ENCODE measurements at places on chromosomes 2 and 18.

GRCh38 chr2:178109813-178110212 is 2.4 kb upstream of the RBM45 start:
- DNase-seq, result no peak

- DNase-seq, result no peak
Observed at GRCh38 chr2:71811726-71812125, 335.9 kb downstream of the CYP26B1 start.

GRCh38 chr2:136310797-136311603 is 193.1 kb upstream of the CXCR4 start:
- DNase-seq, result no peak

DNA sequence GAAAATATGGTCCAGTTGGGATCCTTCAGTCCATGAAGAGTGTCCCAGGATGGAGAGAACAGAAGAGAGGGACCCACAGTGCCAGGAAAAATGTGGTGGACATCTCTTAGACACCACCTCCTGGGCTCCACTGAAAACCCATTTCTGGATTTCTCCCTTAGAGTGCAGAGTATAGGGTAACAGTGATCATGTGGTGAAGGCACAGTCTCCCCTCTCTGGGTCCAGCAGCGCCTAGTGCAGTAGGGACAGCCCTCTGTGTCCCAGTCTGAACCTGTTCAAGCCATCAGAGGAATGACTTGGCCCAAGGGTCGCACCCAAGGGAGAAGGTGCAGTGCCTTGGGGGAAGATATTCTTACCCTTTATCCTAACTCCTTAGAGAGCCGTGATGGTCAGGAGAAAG is 30.1 kb downstream of the TET3 start:
- no peak for DNase-seq

DNA sequence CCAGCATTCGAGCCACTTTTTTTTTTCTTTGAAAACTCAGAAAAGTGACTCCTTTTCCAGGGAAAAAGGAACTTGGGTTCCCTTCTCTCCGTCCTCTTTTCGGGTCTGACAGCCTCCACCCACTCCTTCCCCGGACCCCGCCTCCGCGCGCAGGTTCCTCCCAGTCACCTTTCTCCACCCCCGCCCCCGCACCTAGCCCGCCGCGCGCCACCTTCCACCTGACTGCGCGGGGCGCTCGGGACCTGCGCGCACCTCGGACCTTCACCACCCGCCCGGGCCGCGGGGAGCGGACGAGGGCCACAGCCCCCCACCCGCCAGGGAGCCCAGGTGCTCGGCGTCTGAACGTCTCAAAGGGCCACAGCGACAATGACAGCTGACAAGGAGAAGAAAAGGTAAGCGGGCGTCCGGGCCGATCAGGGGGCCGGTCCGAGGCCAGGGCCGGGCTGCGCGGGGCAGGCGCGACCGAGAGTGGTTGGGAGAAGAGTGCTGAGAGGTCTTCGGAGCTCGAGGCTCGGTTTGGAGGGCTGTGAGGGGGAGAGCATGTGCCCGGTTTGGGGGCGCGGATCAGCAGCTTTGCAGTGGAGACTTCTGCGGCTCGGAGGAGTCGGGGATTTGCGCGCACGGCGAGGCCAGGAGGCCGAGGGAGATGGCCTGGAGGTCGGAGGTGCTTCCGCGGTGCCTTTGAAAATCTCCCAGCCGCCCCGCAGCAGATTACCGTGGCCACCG is 502 bp downstream of the EPAS1 start:
- DNase-seq, result no peak

GRCh38 chr2:40224318-40224717 is 227.6 kb downstream of the SLC8A1 start:
- no peak for DNase-seq

- DNase-seq, result no peak
Observed at GRCh38 chr2:240956171-240956934, 42.1 kb upstream of the SNED1 start.

- DNase-seq, result no peak
Observed at GRCh38 chr2:12417786-12418185, 298.9 kb upstream of the TRIB2 start.

DNA sequence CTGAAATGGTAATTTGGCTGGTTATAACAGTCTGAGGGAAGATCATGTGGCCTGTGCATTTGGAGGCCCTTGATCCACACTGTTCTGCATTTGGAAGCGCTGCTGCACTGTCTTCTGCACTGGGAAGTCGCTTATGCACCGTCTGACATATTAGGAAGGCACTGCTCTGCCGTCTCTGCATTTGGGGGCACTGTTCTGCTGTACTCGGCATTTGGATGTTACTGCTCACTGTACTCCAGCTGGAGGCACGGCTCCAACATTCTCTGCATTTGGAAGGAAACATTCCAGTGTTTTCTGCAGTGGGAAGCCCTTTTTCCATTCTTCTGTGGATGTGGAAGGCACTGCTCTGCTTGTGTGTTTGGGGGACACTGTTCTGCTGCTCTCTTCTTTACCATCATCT is 9.6 kb upstream of the PROM2 start:
- DNase-seq, result peak; percentile 28

DNA sequence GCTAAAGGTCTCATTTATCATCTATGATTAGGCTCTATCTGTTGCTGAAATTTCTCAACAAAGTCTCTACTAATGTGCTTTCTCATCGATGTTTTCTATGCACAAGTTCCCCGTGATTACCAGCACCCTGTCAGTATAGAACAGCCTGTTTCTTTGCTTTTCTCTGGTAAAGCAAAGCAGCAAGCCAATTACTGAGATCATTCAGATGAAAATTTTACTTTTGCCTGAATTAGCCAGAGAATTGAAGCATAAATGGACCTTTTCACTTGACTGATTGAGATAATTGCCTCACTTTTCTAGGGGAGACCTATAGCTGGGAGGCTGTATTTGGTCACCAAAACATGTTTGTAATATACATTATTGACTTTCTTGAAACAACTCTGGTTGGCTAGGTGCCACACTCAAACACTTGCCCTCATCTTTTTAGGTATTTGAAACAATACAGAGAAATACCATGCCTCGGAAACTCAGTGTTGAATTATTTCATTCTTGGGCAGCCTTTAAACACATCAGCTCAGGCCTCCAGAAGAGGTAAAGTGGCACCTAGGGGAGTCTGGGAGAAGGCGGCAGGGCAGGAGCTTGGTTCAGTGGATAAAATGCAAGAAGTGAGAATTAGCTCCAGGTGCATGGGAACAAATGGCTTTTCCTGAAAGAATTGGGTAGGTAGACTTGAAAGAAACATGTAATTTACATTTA is 96.2 kb downstream of the GALNT3 start:
- DNase-seq, result no peak

GRCh38 chr2:217797661-217798069 is 205.1 kb downstream of the TNS1 start:
- DNase-seq, result no peak

DNA sequence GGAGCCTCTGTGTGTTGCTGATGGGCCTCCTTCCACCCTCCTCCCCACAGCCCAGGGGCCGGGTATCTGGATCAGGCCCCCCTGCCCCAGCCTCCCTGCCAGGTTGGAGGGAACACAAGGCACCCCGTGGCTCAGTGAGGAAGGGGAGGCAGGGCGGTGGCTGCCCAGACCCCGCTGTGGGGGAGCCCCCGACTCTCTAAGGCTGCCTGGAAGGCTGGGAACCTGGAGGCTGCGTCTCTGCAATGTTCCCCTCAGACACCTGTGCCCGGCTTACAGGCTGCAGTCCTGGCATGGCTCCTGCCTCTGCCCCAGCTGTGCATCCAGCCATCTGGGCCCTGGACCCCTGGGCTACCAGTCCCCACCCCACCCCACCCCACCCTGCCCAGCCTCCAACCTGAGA is 438 bp upstream of the MAB21L4 start:
- DNase-seq, result no peak

GRCh38 chr2:111938392-111938791 is 40.0 kb downstream of the MERTK start:
- no peak for DNase-seq

- DNase-seq, result no peak
Observed at GRCh38 chr2:7007488-7007845, 90.3 kb downstream of the RNF144A start.

DNA sequence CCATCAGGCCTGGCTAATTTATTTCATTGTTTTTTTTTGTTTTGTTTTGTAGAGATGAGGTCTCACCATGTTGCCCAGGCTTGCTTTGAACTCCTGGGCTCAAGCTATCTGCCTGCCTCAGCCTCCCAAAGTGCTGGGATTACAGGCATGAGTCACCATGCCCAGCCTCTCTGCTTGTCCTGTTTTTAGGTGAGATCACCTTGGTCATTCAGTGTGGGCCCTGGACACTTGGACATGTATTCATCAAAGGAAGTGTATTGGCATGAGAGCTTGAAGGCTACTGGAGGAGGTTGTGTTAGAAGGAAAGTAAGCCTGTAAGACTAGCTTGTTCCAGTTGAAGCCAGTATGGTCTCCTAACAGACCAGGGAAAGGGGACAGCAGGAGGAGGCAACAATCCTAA is 229.2 kb upstream of the RGPD4 start:
- no peak for DNase-seq

- DNase-seq, result no peak
Observed at GRCh38 chr2:173891315-173892037, 73.7 kb downstream of the SP3 start.

GRCh38 chr18:31723639-31723989 is 37.1 kb downstream of the SLC25A52 start:
- DNase-seq, result no peak

DNA sequence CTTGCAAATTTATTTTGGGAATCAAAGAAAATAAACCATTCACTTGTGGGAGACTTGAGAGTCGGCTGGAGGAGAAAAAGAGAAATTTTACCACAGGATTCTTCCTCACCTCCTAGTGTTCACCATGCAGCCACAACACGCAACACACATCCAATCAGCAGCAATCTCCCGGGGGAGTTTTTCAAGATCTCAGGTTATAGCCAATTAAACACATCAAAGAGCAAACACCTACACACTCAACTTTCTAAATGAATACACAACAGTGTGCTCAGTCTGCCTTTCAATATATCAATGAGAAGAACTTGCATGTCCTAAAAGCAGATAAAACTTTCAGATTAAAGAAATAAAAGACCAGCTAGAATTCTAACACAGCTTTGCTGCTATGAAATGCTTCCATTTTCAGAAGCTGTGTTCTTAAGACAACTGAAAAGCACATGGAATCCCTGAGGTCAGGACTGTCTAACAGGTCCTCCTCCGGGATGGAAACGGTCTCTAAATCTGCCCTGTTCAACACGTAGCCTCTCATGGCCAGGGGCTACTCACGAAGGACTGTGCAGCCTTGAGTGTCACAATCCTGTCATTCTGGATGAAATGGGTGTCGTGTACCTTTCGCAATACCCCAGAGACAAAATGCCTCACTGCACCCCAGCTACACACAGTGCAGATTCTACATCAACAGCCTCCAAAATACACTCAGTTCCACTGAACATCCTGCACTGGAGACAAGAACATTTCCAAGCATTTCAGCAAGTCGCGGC is 84.2 kb downstream of the ZNF516 start:
- no peak for DNase-seq

- DNase-seq, result no peak
Observed at GRCh38 chr18:63000839-63001238, 285.5 kb downstream of the PHLPP1 start.

DNA sequence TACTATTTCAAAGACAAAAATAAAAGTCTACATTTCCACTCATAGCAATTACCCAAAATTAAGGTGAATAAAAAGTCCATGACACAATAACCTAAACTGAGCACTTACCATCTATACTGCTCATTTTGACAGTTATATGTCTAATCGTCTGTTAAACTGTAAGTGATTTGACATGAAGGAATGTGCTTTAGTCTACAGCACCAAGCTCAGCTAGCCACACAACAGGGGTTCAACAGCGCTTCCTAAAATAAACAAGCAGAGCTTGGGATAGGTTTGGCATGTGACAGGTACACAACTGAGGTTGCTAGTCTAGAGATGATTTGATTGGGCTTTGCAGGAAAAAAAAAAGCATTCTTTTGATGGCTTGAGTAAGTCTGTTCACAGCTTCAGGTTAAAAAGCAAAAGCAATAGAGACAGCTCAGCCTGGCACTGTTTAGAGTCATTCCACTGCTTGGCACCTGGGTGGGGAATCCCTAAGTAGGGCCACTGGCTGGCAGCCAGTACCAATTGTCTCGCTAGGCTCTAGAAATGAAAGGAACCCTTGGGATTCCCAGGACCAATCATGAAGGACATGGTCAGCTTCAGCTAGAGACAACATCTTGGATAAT is 78.6 kb downstream of the BARD1 start:
- no peak for DNase-seq

GRCh38 chr2:66569321-66569851 is 134.5 kb downstream of the MEIS1 start:
- DNase-seq, result no peak

GRCh38 chr2:21836261-21836660 is 712.5 kb downstream of the TDRD15 start:
- no peak for DNase-seq

DNA sequence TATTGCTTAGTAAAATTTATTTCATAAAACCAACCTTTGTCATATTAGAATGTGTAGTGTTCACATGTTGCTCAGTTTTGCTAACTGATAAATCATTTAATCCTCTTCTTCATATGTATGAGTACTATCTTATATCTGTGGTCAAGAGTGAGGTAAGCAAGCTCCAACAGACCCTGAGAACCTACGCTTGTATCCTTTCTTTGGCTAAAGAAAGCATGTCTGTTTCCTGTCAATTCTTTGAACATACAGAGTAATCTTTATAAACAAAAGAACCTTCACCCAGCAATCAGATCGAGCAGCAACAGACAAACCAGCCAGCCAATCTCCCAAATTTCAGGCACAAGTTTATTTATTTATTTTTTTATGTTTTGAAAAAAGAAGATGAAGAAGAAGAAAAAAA is 6.4 kb downstream of the ADCYAP1 start:
- DNase-seq, result no peak

- DNase-seq, result no peak
Observed at GRCh38 chr2:99806758-99807157, 316.9 kb upstream of the REV1 start.

- no peak for DNase-seq
Observed at GRCh38 chr2:174145827-174146226, 102.5 kb downstream of the OLA1 start.

DNA sequence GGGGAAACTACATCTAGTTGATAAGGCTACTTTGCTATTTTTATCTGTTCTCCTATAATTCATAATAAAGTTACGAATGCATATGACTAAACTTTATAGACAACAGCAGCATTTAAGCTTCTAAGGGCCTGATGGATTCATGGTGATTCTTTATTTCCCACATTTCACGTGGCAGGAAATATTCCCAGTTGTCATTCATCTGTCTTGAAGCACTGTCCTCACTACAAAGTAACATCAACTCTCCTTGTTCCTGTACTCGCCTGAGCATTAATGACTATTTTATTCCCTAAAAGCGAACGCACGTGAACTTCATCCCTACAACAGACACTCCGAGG is 2.6 kb downstream of the SATB2 start:
- no peak for DNase-seq

GRCh38 chr2:70243806-70244584 is 4.4 kb downstream of the TIA1 start:
- DNase-seq, result no peak

DNA sequence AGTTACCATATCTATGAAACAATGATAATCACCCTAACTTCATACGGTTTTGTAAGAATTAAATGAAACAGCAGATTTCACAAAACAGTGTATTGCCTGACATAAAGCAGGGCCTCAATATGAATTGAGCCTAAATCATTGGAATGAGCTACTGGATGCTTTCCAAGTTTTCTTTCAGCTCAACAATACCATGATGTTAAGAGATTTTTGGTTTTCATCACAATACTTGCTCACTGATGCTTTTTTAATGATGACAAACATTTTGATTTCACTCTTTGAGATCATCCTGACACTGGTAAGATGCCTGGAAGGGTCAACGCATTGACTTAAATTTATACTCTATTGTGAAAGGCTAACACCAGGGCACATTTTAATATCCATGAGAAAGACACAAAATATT is 377.5 kb downstream of the ZNF521 start:
- no peak for DNase-seq

GRCh38 chr2:85291425-85292023 is 36.3 kb downstream of the TGOLN2 start:
- no peak for DNase-seq

All from occipital lobe (tissue), 3 donors.